ENCODE measurements at places on chromosomes 4 and X.

GRCh38 chr4:131534944-131535645, 1614.0 kb upstream of the PCDH10 start:
- DNase-seq: no peak

- no peak for DNase-seq
Observed at GRCh38 chr4:3736806-3737205, 29.4 kb upstream of the ADRA2C start.

GRCh38 chrX:134801267-134801666, 143.0 kb upstream of the PLAC1 start:
- no peak for DNase-seq

GRCh38 chr4:119040694-119041185, 94.9 kb upstream of the MYOZ2 start:
- DNase-seq: no peak

DNA sequence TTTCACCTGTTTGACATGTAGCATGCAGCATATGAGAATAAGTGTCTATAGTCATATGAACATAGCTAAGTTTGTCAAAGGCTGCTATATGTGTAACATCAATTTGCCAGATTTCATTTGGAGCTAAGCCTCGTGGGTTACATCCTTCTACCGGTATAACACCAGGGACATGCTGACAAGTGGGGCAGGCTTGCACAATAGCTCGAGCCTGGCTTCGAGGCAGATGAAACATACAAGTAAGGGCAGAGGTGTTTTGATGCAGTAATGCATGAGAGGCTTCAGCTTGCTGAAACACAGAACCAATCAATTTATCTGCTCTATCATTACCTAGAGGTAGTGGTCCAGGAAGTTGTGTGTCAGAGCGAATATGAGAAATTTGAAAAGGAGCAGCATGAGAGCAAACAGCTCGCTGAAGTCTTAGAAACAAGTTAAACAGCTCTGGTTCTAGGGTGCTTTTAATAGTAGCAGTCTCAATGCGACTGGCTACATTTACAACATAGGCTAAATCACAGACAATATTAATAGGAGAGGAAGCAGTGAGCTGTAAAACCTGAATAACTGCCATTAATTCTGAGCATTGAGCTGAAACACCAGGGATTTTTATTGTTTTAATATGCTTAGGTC, 14.9 kb upstream of the UGDH start:
- DNase-seq: no peak

GRCh38 chr4:62058571-62058970, 858.4 kb downstream of the ADGRL3 start:
- no peak for DNase-seq

- no peak for DNase-seq
Observed at GRCh38 chrX:122584981-122585380, 599.1 kb upstream of the GRIA3 start.

DNA sequence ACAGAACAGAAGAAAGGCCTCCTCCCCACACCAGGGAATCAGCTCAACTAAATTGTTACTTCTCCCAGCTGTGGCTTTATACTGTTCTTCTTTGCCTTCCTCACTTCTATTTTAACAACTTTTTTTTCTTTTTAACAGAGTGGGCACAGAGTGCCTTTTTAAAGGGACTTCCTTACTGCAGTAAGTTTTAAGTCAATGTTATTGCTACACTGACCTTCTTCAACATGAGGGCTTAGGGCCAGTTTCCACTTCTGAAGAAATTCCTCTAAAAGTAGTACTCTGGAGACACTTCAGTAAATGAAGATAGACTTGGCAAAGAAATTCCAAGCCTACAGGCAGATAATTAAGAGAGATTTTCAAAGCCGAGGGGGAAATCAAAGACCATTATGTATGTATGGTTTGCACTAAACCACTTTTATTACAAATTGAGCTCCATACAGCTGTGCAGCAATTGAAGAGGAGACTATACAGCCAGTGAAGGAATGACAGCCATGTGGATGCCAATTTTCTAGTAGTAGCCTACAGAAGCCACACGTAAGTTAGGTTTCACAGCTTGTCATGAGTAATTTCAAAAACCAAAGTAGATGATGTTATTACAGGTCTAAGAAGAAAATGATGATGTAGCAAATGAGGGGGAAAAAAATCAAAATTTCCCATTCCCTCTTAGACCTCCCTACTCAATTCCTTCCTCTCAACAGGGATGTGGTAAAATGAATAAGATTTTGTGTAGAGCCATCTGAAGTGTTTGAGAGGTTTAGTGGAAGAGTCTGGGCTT, 36.9 kb upstream of the RASGEF1B start:
- no peak for DNase-seq

DNA sequence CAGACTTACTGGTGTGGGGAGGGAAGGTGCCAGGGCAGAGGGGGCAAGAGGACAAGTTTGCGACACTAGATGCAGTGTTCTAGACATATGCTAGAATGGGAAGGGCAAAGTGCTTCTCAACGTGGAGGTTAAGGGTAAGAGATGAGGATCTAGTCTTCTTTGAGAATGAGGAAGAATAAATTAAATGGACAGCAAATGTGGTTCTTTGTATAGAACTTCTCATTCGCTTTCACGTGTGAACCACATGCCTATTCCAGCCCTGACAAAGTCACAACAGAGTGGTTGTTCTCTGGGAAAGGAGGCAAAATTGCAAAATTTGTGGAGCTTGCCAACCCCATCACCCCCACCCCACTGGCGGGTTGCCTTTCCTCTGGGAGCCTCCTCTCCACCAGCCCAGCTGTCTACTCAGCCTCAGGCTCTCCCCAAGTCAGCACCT, 1.5 kb upstream of the ANXA5 start:
- no peak for DNase-seq

DNA sequence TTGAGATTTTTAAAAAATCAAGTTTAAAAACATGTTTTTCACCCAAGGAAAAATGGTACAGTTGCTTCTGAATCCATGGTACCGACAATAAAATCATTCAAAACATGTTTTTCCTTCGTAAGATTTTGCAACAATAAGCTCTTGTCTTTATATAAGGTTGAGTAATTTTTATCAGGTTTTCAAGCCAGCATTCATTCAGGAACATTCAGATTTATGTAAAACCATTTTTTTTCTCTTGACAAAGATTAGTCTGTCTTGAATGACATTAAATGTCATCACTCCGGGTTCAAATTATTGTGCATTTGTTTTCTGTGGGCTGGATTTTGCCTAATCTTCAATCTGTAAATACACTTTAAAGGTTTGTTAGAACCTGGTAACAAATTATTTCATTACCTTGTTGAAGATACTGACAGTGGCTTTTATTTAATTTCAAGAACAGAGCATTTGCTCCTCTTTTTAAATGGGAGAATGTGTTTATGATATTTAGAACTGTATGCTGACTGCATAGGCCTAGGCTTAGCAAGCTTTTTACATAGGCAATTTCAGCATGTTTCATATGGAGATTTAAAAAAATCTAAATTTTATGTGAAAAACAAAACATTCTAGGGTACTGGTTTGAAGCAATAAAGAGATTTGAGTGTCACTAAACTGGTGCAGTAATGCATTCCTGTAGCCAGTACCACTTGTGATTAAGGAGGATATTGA, 336.4 kb upstream of the HAND2 start:
- DNase-seq: no peak

GRCh38 chrX:67545036-67545821, 1.4 kb downstream of the AR start:
- no peak for DNase-seq

DNA sequence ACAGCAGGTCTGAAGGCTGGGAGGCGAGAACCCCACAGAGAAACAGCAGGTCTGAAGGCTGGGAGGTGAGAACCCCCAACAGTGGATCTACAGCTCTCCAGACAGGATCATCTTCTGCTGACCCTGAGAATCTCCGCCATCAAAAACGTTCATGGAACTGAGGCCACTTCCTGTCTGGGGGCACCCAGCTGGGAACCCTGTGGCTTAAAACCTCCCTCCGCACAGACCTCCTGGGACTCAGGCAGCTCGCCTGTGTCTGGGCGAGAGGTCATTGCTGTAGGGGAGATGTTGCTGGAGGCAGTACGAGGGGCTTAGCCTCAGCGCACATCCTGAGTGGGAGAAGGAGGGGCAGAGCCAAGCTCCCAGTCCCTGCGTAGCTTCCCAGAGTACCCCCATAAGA, 15.1 kb upstream of the CLDN24 start:
- DNase-seq: no peak

GRCh38 chrX:81301877-81302276, 100.0 kb downstream of the SH3BGRL start:
- no peak for DNase-seq

- no peak for DNase-seq
Observed at GRCh38 chr4:23161787-23162186, 469.1 kb downstream of the GBA3 start.

GRCh38 chrX:94850811-94851210, 1176.8 kb downstream of the FAM133A start:
- no peak for DNase-seq

- DNase-seq: no peak
Observed at GRCh38 chr4:48329976-48330375, 11.4 kb upstream of the SLAIN2 start.

- DNase-seq: no peak
Observed at GRCh38 chrX:37746951-37747350, 32.9 kb upstream of the CYBB start.

GRCh38 chrX:111283446-111283845, 13.2 kb upstream of the CAPN6 start:
- DNase-seq: no peak

- DNase-seq: no peak
Observed at GRCh38 chrX:108584617-108585211, 145.1 kb downstream of the COL4A5 start.

DNA sequence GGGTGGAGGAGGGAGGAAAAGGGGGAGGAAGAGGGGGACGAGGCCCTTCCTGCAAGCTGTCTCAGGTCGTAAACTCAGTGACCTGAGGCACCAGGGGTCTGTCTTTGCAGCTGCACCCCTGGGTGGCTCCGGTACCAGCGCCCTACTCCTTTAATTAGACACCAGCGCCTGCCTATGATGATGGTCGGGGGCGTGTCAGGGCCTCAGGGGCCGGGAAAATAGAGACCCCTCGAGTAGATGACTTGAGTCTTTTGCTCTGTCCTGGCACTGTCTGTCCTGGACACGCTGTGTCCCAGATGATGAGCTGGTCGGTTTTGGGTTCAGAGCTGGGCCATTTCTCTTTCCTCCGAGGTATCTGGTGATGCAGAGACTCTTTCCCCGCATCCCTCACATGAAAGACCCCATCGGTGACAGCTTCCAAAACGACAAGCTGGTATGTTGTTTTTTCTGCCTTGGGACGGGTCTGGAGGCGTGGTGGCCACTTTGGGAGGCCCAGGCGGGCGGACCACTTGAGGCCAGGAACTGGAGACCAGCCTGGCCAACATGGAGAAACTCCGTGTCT, 11.2 kb downstream of the SLC25A6 start:
- no peak for DNase-seq

DNA sequence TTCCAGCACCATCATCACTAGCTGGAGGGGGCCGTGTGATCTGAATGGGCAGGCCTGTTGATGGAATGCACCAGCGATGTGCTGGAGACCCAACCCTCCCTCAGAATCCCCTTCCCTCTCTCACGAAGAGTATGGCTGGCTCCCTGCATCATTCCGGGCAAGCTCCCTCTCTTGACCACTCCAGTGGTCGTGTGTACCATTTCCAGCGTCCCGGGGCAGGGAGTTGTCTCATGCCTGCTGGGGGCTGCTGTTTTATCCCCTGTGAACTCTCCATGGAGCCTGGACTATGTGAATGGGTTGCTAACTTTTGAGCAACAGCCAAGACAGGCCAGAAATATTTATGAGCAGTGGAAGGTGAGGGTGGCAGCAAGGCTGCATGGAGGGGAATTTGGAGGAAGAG, 8.1 kb downstream of the CSAG1 start:
- no peak for DNase-seq

DNA sequence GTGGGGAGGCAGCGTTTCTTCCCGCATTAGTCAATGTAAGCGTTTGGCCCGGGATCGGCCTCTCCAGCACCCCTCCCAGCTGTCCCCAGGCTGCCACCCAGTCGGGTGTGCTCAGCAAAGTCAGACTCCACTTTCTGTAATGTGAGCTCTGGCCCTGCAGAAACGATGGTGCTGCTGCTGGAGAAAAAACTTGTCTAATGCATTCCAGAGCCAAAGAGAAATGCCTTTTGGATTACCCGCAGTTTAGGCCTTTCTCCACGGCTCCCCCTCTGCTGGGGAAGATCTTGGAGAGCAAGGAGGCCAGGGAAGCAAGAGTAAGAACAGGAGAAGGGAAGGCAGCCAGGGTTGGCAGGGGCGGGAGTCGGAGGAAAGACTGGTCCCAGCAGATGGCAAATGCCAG, 55.2 kb downstream of the ELF4 start:
- no peak for DNase-seq

GRCh38 chr4:82785611-82786400, 12.8 kb downstream of the SCD5 start:
- DNase-seq: no peak

GRCh38 chrX:4994855-4995254, 1233.8 kb downstream of the NLGN4X start:
- no peak for DNase-seq

DNA sequence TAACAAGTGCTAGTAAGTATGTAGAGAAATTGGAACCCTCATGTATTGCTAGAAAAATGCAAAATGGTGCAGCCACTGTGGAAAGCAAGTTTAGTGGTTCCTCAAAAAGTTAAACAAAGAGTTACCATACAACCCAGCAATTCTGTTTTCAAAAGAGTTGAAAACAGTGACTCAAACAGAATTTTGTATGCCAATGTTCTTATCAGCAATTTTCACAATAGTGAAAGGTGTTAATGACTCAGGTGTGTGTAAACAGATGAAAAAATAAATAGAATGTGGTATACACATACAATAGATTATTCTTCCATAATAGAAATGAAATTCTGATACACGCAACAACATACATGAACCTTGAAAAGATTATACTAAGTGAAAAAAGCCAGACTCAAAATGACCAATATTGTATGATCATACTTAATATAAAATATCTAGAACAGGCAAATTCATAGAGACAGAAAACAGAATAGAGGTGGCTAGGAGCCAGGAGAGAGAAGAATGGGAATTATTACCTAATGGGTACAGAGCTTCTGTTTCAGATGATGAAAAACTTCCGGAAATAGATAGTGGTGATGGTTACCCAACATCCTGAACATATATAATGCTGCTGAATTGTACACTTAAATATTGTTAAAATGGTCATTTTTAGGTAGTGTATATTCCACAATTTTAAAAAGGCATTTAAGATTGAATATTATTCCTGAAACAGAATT, 51.6 kb downstream of the WDFY3 start:
- DNase-seq: no peak

- no peak for DNase-seq
Observed at GRCh38 chr4:70627620-70628019, 924 bp upstream of the ENAM start.

DNA sequence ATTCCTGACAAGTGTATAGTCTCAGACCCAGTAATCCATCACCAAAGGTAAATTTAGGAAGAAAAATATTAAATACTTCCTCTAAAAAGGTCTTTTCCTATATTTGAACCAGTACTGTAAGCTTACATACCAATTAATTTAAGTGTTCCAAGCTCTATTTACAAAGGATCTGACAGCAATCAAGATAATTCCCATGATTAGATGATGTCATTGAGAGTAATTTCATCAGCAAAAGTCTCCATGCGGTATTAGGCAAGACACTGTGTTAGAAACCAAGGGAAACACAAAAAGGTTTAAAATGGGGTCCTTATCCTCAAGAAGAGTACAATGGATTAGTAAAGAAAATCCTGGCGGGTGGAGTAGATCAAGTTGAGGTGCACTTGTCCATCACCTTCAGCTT, 198.5 kb downstream of the PRDM5 start:
- DNase-seq: no peak
